Memory B cell (primary cell): ENCODE measurements at places on chromosomes 4 and X.

GRCh38 chr4:26108054-26108453 is 194.0 kb downstream of the SMIM20 start:
- no peaks in the 10 kb centered on the region for H3K36me3 ChIP-seq
- peaks cover 14% of the 10 kb centered on the region for H3K27me3 ChIP-seq
- no peak overlapping the region for H3K4me3 ChIP-seq
- no peaks in the 10 kb centered on the region for H3K4me1 ChIP-seq
- no peak for DNase-seq
- no peak overlapping the region for H3K27ac ChIP-seq

GRCh38 chr4:114137984-114138383 is 158.5 kb upstream of the ARSJ start:
- H3K27ac ChIP-seq: no peak overlapping the region
- peaks cover 5% of the 10 kb centered on the region for H3K27me3 ChIP-seq
- H3K4me3 ChIP-seq: no peak overlapping the region
- no peak for DNase-seq

GRCh38 chr4:86388252-86388651 is 28.4 kb upstream of the MAPK10 start:
- no peak overlapping the region for H3K27ac ChIP-seq
- H3K4me3 ChIP-seq: no peak overlapping the region
- no peaks in the 10 kb centered on the region for H3K36me3 ChIP-seq
- peaks cover 2% of the 10 kb centered on the region for H3K4me1 ChIP-seq
- peaks cover 7% of the 10 kb centered on the region for H3K27me3 ChIP-seq
- DNase-seq: no peak

DNA sequence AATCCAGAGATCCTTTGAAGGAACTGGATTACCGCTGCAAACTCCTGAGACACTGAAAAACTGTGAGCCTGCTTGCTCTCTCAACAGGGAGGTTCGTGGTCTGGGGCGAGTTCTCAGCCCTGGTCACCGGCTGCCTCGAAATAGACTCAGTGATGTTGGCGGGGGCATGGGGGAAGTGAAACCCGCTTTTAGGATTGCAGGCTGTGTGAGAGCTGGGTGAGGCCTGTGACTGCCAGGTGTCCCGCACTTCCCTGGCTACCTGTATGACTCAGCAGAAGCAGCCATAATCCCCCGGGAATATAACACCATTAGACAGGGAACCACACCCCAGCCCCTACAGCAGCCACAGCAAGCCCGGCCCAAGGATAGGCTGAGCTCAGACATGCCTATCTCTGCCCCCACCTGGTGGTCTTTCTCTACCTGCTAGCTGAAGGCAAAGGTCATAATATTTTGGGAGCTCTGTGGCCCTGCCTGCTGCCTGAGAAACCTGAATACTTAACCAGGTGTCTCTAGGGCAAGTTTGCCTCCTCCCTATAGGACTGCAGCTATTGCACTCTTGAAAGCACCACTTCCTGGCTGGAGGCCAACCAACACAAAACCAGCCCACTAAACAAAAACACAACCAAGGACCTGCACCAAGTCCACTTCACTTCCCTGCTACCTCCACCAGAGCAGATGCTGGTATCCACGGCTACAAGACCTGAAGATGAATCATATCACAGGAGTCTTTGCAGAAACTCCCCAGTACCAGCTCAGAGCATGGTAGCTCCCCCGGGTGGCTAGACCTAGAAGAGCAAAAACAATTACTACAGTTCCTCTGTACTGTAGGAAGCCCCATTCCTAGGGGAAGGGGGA is 202.0 kb downstream of the RRAGB start:
- no peaks in the 10 kb centered on the region for H3K27me3 ChIP-seq
- H3K4me3 ChIP-seq: peak overlapping the region; percentile 46
- peaks cover 21% of the 10 kb centered on the region for H3K4me1 ChIP-seq

DNA sequence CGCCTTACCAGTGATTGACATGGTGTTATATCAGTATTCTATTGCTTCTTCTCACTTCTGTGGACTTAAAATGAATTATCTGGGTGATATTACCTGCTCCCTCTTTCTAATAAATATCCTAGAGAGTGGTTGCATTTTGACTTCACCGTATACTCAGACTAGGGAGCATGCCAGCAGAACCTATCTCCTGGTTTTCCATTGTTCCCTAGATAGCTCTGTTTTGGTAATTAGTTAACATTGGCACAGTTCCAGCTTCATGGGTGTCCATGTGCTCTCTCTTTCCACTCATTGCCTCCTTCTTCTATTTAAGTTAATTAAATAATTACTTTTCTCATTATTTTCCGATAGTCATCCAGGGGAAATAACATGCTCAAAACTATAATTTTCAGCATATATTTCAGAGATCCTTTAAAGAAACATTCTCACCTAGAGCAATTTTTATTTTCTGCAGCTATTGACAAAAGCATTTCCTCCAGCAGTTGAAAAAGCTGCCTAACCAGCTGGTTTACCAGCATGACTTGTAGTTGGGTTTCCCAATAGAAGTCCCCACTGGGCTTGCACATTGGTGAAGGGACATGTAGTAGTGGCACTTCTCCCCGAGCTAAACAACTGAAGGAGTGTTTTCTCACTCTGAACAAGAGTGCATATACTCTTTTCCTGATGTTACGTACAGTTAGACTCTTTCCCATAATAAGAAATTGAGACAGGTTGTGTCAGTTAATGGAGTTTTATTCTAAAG is 27.9 kb upstream of the PAPSS1 start:
- H3K36me3 ChIP-seq: no peaks in the 10 kb centered on the region
- DNase-seq: no peak
- H3K27ac ChIP-seq: no peak overlapping the region
- H3K27me3 ChIP-seq: peaks cover 6% of the 10 kb centered on the region
- no peaks in the 10 kb centered on the region for H3K4me1 ChIP-seq

DNA sequence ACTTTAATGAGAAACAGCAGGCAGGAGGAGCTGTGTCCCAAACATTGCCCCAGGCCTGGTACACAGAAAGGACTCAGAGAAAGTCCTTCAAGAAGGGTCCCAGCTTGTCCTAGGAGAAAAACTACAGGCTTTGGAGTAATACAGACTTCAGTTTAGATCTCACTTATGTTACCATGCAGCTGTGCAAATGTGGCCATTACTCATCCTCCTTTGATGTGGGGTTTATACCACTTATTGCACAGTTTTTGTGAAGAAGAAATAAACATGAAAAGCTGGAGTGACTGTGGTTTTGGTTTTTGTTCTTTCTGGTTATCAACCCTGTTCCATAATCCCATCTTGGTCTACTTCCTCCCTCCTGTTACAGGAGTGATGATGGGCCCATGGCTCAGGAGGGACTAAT is 8.1 kb upstream of the CYTL1 start:
- H3K4me3 ChIP-seq: no peak overlapping the region
- no peak overlapping the region for H3K27ac ChIP-seq
- H3K36me3 ChIP-seq: no peaks in the 10 kb centered on the region
- no peak for DNase-seq
- H3K4me1 ChIP-seq: no peaks in the 10 kb centered on the region

DNA sequence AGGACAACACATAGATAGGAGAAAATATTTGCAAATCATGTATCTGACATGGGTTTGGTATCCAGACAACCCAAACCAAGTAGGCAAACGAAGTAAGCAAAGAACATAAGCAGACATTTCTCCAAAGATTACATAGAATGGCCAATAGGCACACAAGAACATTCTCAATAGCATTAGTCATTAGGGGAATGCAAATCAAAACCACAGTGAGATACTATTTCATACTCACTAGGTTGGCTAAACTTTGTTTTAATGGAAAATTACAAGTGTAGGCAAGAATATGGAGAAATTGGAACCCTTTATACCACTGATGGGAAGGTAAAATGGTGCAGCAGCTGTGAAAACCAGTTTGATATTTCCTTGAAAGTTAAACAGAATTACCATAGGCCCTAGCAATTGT is 74.7 kb downstream of the CHRNA9 start:
- H3K27me3 ChIP-seq: peaks cover 8% of the 10 kb centered on the region
- H3K27ac ChIP-seq: no peak overlapping the region
- H3K4me3 ChIP-seq: no peak overlapping the region
- no peaks in the 10 kb centered on the region for H3K4me1 ChIP-seq
- no peak for DNase-seq
- H3K36me3 ChIP-seq: peaks cover 8% of the 10 kb centered on the region

GRCh38 chrX:72245461-72246089 is 6.7 kb upstream of the ERCC6L start:
- no peaks in the 10 kb centered on the region for H3K36me3 ChIP-seq
- H3K27ac ChIP-seq: no peak overlapping the region
- no peaks in the 10 kb centered on the region for H3K4me1 ChIP-seq
- no peaks in the 10 kb centered on the region for H3K27me3 ChIP-seq
- H3K4me3 ChIP-seq: no peak overlapping the region

- H3K36me3 ChIP-seq: no peaks in the 10 kb centered on the region
- H3K4me1 ChIP-seq: no peaks in the 10 kb centered on the region
- DNase-seq: no peak
- H3K4me3 ChIP-seq: no peak overlapping the region
Measured at GRCh38 chrX:115504167-115504566, 56.8 kb upstream of the PLS3 start.

GRCh38 chrX:11421805-11422524 is 128.8 kb downstream of the AMELX start:
- H3K36me3 ChIP-seq: no peaks in the 10 kb centered on the region
- no peak for DNase-seq
- peaks cover 23% of the 10 kb centered on the region for H3K4me1 ChIP-seq
- no peak overlapping the region for H3K4me3 ChIP-seq
- H3K27me3 ChIP-seq: no peaks in the 10 kb centered on the region

DNA sequence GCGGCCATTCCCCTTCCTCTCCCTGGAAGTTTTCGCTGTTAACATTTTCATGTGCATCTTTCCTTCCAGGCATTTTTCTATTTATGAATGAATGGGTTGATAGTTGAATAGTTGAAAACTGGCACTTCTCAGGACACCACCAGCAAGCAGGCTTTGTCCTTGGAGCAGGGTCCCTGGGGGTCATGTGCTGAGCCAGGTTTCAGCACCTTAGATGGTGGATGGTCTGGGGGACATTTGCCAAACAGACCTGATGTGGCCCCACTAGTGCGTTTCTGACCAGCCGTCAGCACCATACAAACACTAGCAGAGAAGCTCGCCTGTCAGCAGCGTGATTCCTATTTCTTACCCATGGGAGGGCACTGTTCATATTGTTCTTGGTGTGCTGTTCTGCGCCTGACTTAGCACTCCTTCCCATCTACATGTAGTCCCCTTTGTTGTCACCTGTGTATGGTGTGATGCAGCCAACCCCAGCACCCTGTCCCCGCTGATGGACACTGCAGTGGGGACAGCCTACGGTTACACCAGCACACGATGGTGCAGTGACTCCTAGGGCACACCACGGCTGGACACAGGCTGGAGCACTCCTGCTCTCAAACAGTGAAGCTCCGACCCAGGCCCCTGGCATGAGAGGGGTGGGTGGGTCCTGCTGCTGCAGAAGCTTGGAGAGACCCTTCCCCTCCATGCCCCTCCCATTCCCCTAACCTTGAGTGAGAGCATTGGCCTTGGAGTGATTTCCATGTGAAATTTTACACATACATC is 27.2 kb upstream of the WFS1 start:
- no peaks in the 10 kb centered on the region for H3K4me1 ChIP-seq
- no peak overlapping the region for H3K27ac ChIP-seq
- H3K4me3 ChIP-seq: no peak overlapping the region
- peaks cover 4% of the 10 kb centered on the region for H3K36me3 ChIP-seq

DNA sequence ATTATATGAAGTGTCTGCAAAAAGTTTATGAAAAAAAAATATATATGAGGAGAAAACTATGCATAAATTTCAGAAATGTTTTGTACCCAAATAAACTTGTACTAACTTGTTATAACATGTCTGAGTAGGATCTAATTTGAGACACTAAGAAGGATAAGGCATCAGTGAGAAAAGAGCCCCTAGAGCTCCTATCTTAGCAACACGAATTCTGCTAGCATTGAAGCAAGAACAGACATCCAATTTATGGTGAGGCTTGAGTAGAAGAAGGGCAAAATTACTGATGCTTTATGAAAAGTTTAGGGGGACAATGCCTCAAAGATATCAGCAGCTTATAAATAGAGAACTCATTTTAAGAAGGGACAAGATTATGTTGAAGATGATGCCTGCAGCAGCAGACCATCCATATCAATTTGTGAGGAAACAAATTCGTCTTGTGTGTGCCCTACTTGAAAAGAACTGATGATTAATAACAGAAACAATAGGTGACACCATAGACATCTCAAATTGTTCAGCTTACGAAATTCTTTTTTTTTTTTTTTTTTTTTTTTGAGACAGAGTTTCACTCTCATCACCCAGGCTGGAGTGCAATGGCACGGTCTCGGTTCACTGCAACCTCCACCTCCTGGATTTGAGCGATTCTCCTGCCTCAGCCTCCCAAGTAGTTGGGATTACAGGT is 35.7 kb upstream of the ADAM29 start:
- H3K4me1 ChIP-seq: peaks cover 5% of the 10 kb centered on the region

DNA sequence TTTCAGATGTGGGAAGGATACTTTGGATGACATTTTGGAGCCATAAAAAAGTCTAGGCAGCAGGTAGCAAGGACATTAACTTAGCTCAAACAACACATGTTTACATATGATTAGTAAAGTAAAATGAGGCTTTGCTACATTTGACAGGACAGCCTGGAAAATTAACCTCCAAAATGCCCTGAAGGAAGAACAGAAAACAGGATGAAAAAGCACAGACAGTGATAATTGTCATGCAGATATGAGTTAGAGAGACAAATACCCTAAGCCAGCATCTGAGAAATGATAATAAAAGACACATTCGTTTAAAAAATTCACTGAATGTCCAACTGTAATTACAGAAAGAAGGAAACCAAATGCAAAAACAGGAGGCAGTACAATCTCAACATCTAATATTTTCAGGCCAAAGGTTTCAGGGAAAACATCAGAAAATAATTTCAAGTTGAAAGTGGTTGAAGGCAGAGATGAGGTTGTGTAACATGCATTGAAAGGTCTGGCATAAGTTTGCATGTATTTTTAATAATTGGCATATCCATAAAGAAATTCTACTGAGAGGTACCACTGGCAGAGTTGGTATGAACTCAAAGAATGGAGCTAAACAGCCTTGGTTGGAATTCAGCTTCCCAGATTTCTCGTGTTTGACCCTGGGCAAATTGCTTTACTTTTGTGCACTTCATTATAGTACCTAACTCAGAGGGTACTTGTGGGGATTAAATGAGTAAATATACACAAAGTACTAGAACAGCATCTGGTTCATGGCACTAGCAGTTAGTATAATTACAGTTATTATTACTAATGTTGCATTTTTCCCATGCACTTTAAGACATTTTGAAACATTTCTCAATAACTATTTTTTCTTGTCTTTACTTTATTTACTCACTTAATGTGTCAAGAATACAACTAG is 54.4 kb upstream of the MAP9 start:
- no peak overlapping the region for H3K4me3 ChIP-seq
- DNase-seq: no peak
- no peaks in the 10 kb centered on the region for H3K4me1 ChIP-seq
- H3K27ac ChIP-seq: no peak overlapping the region
- no peaks in the 10 kb centered on the region for H3K36me3 ChIP-seq

- no peaks in the 10 kb centered on the region for H3K27me3 ChIP-seq
- H3K4me3 ChIP-seq: no peak overlapping the region
- no peak for DNase-seq
- H3K36me3 ChIP-seq: no peaks in the 10 kb centered on the region
- no peaks in the 10 kb centered on the region for H3K4me1 ChIP-seq
Measured at GRCh38 chrX:141814213-141814857, 23.8 kb upstream of the MAGEC3 start.
